Heart left ventricle (tissue), 16 donors: ENCODE measurements at places on chromosomes 16 and 17.

DNA sequence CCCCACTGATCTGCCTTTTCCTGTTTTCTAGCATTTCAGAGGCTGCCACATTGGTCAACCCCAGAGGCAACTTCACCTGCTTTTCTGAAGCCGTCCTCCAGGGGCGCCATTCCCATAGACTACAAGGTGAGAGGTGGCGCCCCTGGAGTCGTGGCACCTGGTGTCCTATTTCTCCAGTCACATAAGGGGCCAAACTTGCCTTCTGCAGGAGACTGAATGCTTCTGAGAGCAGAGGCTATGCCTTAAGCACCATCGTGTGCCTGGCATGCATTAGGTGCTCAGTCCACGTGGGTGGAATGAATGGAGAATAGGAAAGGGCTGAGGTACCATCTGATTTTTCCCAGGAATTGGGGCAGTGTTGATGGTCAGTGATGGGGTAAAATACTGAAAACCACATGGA lies 164.8 kb downstream of the HAPSTR1 start:
- DNase-seq: no peak

GRCh38 chr17:68343976-68344375 lies 52.7 kb downstream of the ARSG start:
- no peak for DNase-seq

DNA sequence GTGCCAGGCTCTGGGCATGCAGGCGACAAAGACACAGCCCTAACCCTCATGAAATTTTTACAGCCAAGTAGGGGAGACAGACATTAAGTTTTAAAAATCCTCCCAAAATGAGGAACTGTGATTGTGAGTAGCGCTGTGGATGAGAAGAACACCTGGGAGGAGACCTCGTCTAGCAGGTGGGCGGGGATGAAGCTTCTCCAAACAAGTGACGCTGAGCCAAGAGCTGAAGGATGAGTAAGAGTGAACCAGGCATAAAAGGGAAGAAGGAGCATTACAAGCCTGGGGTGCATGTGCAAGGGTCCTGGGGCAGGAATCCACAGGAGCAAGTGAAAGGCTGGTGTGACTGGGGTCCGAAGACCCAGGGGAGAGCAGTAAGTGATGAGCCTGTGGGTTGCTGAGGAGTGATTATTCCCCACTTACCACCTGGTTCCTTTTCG lies 149.4 kb upstream of the HS3ST2 start:
- DNase-seq: no peak

DNA sequence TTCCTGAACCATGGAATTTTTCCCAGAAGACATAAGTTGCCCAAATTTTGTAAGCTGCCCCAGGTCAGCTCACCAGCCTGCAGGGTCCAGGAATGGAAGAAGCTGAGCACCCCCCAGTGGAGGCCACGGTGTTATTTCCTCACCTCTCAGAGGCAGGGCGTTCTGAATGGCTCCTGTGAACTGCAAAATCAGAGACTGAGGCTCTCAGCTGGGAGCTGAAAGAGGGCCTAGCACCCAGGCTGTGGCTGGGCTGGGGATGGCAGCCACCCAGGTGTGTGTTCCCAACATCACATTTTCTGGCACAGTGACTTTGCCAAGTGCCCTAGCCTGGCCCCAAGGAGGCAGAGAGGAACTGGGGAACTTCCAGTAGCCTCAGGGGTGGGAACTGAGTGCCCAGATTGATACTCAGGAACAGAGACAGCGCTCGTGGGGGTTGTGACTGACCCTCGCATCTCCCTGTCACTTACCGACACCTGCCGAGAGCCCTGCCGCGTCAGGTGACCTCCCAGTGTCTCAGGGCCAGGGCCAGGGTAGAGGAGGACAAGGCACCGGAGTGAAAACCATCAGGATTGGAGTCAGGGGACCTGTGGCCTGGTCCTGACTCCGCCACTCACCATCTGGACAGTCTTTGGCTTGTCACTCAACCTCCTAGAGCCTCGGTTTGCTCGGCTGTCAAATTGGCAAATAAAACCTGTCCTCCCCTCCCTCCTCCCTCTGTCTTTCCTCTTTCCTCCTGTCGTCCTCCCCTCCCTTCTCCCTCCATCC lies 11.3 kb downstream of the CACNG4 start:
- DNase-seq: peak; percentile 24

GRCh38 chr17:73343168-73343634 lies 31.4 kb upstream of the CDC42EP4 start:
- peak; percentile 87 for DNase-seq

DNA sequence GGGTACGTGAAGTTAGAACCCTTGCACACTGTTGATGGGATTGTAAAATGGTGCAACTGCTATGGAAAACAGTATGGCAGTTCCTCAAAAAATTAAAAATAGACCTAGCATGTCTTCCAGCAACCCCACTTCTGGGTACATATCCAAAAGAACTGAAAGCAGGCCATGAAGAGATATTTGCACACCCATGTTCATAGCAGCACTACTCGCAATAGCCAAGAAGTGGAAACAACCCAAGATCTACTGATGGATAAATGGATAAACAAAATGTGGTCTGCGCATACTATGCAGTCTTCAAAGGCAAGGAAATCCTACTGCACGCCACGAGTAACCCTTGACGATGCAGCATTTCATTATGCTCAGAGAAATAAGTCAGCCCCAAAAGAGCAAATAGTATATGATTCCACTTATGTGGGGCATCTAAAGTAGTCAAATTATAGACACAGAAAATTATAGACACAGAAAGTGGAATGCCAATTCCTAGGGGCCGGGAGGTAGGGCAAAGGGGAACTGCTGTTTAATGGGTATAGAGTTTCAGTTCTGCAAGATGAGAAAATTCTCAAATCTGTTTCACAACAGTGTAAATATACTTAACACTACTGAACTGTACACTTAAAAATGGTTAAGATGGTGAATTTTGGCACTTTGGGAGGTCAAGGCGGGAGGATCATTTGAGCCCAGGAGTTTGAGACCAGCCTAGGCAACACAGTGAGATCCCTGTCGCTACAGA lies 17.2 kb downstream of the CORO7 start:
- DNase-seq: no peak

GRCh38 chr16:56889206-56889605 lies 24.2 kb downstream of the SLC12A3 start:
- DNase-seq: no peak

GRCh38 chr16:114327-114726 lies 24.1 kb downstream of the NPRL3 start:
- no peak for DNase-seq

- DNase-seq: no peak
Observed at GRCh38 chr17:8961829-8962228, 3.7 kb downstream of the PIK3R5 start.

DNA sequence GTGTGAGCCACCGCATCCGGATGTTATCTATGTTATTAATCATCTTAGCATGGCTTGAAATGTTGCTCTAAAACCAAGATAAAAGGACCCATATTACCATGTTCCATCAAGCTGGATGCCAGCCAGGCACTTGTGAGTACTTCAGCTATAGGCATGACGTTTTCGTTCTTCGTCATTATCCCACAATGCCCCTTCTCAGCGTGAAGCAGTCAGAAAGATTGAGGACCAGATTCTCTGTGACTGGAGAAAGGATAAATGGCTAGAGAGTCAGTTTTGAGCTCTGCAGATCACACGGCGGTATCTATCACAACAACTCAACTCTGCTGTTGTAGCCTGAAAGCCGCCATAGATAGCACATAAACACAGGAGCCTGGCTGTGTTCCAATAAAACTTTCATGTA lies 29.8 kb upstream of the LCMT1 start:
- no peak for DNase-seq

DNA sequence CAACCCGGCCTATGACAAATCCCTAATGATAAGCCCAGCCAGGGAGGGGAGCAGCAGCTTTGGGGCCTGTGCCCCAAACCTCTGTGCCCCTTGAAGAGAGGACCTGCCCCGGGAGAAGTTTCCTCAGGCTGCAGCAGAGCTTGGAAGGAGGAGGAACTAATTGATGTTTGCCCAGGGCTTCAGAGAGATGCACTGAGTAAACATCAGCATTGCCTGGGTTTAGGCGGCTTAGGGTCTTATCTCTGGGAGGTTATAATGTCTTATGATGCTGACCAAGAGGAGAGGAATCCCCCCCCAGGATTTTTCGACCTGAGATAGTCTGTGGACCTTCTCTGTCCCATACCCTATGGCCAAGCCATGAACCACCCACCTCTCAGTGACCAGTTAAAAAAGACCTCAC lies 148.7 kb upstream of the SDK2 start:
- DNase-seq: no peak

GRCh38 chr17:70767102-70767701 lies 597.9 kb downstream of the KCNJ2 start:
- DNase-seq: no peak

DNA sequence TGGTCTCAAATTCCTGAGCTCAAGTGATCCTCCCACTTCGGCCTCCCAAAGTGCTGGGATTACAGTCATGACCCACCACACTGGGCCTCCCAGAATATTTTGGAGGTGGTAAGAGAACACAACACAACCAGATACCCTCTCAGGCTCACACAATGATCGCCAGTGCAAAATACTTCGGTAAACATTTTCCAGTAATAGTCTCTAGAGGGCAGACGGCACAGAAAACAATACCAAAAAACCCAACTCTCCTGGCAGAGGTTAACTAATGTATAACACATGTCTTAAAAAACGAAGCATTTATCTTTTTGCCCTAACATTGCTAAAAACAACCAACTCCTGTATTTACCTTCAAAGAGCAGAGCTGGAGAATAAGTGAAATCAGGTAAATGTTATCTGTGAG lies 10.5 kb downstream of the NUFIP2 start:
- no peak for DNase-seq

- no peak for DNase-seq
Observed at GRCh38 chr16:70710422-70711210, 24.8 kb upstream of the MTSS2 start.

GRCh38 chr17:83119987-83120864 lies 40.8 kb downstream of the METRNL start:
- DNase-seq: no peak

- no peak for DNase-seq
Observed at GRCh38 chr17:9798008-9798407, 6.6 kb upstream of the DHRS7C start.

- peak; percentile 41 for DNase-seq
Observed at GRCh38 chr17:14926526-14927122, 338.5 kb downstream of the PMP22 start.

DNA sequence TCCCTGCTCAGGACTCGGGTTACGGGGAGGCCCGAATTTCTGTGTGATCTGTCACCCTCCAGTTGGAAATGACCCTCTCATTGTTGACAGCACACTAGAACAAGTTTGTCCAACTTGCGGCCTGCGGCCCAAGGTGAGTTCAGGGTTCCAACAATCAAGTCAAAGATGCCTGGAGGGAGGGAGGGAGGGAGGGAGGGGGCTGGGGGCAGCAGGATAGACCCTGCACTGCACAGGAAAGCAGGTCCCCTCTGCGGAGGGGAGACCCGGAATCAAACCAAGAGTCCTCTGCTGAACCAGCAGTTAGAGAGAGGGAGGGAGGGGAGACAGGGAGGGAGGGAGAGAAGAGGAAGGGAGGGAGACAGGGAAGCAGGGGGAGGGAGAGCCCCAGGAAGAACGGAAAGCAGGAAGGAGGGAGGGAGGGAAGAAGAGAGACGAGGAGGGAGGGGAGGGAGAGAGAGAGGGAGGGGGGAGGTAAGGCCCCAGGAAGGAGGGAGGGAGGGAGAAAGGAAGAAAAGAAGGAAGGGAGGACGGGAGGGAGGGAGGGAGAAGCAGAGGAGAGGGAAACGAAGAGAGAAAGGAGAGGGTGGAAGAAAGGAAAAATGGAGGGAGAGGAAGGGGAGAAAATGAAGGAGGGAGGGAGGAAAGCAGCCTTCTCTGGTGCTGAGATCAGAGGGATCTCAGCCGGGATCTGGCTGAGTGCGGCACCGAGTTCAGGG lies 96.7 kb upstream of the CDH5 start:
- no peak for DNase-seq

- DNase-seq: no peak
Observed at GRCh38 chr16:14088155-14088753, 17.1 kb downstream of the MRTFB start.

DNA sequence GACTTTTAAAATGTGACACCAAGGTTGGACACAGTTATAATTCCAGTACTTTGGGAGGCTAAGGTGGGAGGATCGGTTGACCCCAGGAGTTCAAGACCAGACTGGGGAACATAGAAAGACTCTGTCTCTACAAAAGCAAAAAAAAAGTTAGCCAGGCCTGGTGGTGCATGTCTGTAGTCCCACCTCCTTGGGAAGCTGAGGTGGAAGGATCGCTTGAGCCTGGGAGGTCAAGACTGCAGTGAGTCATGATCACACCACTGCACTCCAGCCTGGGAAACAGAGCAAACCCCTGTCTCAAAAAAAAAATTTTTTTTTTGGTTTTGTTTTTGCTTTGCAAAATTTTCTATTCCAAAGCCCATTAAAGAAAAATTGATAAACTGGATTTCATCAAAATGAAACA lies 281.4 kb downstream of the BCAS3 start:
- DNase-seq: no peak

- DNase-seq: no peak
Observed at GRCh38 chr16:71453036-71453435, 9.0 kb downstream of the ZNF23 start.

DNA sequence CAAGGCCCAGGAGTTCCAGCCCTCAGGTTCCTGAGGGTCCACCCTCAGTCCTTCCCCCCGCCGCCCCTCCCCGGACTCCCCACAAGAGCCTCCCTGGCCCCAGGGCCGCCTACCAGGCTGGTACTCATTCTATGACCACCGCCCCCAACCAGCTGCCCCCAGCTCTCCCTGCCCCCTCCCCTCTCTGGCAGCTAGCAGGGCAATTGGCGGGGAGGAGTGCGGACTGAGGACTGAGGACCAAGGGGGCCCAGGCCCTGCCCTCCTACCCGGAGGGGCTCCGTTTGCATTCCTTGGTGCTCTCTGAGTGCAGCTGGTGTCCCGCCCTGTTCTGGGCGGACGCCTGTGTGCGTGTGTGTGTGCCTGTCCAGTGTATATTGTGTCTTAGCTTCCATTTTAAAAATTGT lies 19.1 kb downstream of the UNC13D start:
- peak; percentile 5 for DNase-seq

- DNase-seq: no peak
Observed at GRCh38 chr16:71794943-71795342, 13.7 kb downstream of the AP1G1 start.

GRCh38 chr17:77234695-77235094 lies 93.9 kb downstream of the SEC14L1 start:
- DNase-seq: no peak

- no peak for DNase-seq
Observed at GRCh38 chr17:66963909-66964771, at the start of gene CACNG4. TSS of gene CACNG4 (plus strand) at chr17:66964707. CDS start at chr17:66964912, 205 bp downstream.

DNA sequence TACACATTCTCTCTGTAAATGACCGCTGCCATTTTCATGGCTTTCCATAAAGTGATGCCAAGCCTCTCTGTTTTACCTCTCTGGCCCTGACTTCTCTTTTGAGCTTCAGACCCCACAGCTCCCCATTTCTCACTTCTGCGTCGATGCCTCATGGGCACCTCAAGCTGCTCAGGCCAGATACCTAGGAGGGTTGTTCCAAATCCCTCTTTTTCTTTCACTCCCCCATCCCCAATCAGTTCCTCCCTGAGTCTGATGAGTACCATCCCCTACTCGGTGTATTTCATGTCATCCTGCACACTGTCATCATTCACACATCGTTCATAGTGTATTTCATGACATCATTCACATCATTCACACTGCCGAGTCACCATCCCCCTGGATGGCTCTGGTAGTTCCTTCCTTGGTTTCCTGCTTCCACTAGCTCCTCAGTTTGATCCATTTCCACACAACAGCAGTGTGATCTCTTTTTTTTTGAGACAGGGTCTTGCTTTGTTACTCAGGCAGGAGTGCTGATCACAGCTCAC lies 43.1 kb downstream of the NTN1 start:
- no peak for DNase-seq
